Pulmonary artery endothelial cell (primary cell): ENCODE measurements at places on chromosomes 6 and 20. TPM values are rescaled to one million over a fixed set of nuclear protein-coding genes. Genes with fewer than 3 reads are reported as not detected.

The SNX21 gene
- total RNA-seq = 20.8 and 22.7 TPM in 2 replicates

The EDN1 gene
- total RNA-seq = 326 and 496 TPM in 2 replicates

DNA sequence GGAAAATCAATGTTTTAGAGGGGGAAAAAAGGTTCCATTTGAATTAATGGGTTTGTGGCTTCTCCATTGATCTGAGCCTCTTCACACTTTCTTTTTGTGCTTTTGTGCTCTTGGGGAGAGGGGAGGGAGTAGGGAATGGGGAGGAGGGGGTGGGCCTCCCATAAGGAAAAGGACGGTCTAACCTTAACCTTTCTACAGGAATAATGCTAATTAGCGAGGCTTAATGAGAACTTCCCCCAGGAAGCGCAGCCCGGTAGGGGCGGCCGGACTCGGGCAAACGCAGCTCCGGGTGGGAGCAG is 103.0 kb downstream of the NOL4L start:
- no peak for DNase-seq

GRCh38 chr6:132100388-132100990 is 149.3 kb upstream of the CCN2 start:
- DNase-seq = no peak

DNA sequence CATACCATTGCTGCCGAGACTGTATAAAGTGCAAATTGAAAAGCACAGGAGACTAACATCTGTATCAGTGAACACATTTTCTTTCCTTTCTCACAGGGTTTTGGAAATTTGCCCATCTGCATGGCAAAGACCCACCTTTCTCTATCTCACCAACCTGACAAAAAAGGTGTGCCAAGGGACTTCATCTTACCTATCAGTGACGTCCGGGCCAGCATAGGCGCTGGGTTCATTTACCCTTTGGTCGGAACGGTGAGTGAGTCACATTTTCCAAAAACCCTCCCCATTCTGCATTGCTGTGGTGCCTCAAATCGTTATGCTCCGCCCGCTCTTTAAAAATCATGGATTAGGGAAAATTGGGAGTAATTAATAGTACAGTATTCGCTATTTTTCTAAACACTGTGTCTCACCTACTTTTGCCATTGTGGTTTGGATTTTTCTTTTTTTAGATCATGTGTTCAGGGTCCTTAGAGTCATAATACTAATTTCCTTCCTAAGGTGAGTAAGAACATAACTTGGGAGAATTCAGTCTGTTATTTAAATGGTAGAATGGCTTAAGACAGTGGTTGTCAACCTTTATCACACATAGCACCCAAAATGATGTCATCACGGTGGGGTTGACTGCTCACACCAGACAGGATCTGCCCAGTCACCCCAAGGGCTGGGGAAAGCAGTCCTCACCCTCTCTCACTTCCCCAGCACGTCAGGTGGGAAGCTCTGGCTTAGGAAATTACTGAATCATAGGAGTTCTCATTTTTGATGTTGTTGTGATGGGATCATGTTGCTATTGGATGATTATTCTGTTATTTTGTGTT is 171.6 kb downstream of the MTHFD1L start:
- no peak for DNase-seq

- DNase-seq = no peak
These were observed 7.0 kb upstream of the UBE2J1 start for GRCh38 chr6:89359561-89359960.

- DNase-seq = no peak
These were observed 8.8 kb downstream of the NPBWR2 start for GRCh38 chr20:64098471-64099013.

- DNase-seq = no peak
These were observed 23.7 kb downstream of the NCOA7 start for GRCh38 chr6:125814481-125814880.

DNA sequence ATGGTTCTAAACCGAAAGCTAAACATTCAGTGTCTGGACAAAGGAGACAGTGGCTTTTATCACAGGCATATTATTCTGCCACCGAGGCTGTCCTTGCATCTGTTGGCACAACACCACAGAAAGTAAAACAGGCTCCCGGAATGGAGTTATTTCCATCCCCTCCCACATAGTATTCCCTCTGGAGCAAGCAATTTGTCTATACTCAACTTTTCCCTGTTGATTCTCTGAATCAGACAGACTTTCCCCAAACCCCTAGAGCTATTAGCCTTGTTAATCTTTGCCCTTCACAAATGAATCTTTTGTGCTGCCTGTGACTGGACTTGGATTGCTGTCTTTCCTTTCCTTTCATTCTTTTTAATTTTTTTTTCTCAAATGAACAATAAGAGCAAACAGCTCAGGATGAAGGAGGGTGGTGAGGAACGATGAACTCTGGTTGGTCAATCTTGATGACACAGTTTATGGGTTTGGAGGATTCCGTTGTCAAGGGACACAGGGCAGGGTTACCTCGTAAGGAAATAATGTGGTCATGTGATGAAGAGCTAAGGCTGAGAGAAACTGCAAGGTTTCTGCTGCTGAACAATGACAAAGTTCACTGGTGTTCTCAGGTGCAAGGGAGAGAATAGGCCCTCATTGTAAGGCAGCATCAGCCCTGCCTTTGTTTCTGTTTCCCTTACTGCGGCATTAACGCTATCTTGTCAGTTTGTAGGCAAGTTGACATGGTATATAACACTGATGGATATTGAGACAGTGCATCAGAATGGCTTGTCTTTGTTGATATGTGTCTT is 275.0 kb upstream of the BMP2 start:
- no peak for DNase-seq

DNA sequence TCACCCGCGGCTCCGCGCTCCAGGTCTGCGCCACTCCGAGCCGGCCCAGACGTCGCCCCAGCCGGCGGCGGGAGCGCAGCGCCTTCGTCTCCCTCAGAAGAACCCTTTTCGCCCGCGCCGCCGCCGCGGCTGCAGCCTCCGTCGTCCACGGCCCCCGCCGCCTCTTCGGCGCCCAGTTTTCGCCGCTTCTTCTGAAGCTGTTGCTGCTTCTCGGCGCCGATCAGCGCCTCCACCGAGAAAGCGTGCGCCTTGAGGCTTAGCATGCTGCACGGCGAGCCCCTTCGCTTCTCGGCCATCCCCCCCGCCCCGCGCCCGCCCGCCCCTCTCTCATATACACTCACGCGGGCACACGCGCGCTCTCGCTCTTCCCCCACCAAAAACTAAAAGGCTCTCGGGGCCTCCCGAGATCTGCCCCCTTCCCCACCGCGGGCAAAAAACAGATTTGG is 489 bp downstream of the TBX18 start:
- DNase-seq = no peak

DNA sequence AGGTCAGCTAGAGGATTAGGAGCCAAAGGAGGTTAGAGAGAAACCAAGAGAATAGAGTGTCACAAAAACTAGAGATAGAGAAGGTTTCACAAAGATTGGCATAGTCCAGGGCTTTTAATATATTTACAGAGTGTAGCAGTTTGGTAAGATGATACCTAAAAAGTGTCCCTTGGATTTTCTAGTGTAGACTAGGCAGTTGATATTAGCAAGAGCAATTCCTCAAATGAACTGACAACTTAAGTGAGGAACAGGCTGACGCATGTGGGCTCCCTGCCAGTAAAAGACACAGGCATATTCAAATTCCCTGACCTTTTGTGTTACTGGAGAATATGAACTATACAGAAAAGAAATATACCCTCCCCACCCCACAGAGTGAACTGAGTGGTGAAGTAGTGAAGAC is 40.1 kb downstream of the VTA1 start:
- DNase-seq = peak; percentile 53

DNA sequence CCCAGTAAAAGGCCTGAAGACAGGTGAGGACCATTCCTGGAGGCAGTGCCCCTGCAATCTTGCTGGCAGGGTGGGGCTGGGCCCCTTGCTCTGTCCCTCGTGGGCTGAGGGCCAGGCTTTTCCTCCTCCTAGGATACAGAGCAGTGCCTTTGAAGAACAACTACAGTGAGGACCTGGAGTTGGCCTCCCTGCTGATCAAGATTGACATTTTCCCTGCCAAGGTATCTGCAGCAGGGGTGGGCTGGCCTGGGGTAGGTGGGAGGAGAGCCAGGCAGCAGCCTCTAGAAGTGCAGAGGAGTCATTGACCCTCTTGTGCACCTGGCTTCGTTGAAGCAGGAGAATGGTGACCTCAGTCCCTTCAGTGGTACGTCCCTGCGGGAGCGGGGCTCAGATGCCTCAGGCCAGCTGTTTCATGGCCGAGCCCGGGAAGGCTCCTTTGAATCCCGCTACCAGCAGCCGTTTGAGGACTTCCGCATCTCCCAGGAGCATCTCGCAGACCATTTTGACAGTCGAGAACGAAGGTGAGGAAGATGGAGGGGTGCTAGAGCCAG is 36.5 kb downstream of the PLCG1 start:
- no peak for DNase-seq

GRCh38 chr6:4460586-4461475 is 315.4 kb upstream of the CDYL start:
- DNase-seq = no peak

- DNase-seq = no peak
These were observed 218.2 kb downstream of the BMP7 start for GRCh38 chr20:57048027-57048869.

DNA sequence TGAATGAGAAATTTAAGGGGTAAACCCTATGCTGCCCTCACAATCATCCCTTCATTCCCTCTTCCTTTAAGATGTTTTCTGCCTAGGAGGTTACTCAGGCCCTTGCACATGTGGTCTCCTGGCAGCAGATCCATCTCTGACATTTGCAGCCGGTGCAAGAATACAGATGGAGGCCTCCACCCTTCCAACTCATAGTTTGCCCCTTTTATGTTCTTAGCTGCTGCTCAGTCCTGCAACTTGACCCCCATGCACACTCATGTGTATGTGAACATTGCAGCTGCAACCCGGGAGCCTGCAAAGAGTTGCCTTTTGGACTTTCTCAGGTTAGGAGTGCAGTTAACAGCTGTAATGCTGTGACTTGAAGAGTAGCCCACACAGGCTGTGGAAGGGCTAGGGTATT is 131.9 kb upstream of the SGK1 start:
- no peak for DNase-seq

- no peak for DNase-seq
These were observed 490.4 kb downstream of the CDKAL1 start for GRCh38 chr6:21024616-21025015.

DNA sequence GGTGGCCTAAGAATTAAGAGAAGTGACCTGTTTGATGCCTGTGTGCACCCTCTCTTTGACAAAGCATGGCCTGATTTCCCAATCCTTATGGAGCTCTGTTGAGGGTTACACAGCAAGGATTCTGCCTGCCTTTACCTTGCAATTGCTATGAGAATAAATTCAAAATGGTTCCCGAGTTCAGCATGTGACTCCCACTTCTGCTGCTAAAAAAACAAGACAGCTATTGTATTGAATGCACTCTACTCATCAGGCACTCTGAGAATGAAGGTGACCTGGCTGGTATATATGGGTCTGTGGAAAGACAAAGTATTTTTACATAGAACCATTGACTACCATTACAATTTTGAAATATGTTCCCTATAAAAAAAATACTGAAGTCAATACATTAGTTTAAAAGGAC is 190.3 kb downstream of the ATXN1 start:
- DNase-seq = no peak

GRCh38 chr6:156718647-156719394 is 58.4 kb upstream of the ARID1B start:
- DNase-seq = no peak

DNA sequence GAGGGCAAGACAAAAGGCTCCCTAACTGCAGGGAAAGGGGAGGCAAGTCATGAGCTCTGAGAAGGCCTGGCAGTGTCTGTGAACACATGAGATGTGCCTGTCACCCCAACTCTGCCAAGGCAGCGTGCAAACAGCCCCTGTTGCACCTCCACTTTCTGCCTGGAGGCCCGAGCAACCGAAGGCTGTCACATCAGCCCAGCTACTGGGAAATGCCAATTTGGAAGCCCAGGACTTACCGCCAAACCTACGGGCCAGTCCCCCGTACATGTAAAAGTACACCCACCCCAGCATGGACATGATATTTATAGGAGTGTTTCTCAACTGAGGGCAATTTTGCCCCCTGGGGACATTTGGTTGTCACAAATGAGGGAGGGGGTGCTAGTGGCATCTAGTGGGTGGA is 27.3 kb upstream of the RPP40 start:
- no peak for DNase-seq

GRCh38 chr6:71332012-71332411 is 43.4 kb downstream of the OGFRL1 start:
- no peak for DNase-seq
